ENCODE measurements at places on chromosomes 16 and 17. TPM values are rescaled to one million over a fixed set of nuclear protein-coding genes. Genes with fewer than 3 reads are reported as not detected.

The FMNL1 gene
- 0.90 TPM for total RNA-seq

GRCh38 chr16:75266738-75267630 is 15.6 kb upstream of the BCAR1 start:
- DNase-seq, result no peak

- peak; percentile 78 for DNase-seq
These were observed 43.2 kb downstream of the AXIN2 start for GRCh38 chr17:65518256-65518655.

DNA sequence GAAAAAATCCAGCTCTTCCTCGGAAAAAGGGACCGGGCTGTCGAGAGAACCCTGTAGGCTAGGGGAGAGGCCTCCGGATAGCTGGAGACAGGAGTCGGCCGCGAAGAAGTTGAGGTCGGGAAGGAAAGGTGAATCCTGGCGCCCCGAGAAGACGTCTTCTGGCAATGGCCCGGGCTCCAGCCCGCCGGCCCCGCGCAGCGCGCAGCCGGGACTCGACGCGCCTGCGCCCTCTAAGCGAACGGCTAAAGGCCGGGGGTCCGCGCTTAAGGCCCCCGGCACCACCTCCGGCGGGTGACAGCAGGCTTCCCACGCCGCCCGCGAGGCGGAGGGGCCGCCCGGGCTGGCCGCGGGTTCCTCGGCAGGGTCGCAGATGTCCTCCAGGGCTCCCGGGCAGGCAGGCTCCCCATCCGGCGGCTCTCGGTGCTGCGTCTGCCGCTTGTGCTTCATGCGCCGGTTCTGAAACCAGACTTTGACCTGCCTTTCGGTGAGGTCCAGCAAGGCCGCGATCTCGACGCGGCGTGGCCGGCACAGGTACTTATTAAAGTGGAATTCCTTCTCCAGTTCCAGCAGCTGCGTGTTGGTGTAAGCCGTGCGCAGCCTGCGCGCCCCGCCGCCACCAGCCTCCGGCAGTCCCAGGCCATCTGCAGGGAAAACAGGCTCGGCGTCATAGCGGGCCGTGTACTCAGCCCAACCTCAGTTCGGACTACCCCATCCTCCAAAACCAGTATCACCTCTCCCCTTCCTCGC is 1.6 kb downstream of the HOXB2 start:
- DNase-seq, result peak; percentile 54

DNA sequence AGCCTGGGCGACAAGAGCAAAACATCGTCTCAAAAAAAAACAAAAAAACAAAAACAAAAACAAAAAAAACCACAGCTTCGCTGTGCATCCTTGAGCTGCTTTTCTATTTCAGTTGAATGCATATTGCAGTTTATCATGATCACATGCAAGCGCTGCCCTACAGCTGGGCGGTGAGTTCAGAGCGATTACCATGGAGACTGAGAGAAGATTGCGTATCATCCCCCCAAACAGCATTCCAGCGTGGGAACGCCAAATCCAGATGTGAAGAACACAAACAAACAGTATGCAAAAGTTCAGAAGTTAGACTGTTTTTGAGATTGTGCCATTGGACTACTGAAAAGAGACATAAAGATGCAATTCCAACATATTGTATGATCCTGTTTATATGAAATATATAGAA is 15.1 kb upstream of the SLC52A1 start:
- DNase-seq, result no peak

DNA sequence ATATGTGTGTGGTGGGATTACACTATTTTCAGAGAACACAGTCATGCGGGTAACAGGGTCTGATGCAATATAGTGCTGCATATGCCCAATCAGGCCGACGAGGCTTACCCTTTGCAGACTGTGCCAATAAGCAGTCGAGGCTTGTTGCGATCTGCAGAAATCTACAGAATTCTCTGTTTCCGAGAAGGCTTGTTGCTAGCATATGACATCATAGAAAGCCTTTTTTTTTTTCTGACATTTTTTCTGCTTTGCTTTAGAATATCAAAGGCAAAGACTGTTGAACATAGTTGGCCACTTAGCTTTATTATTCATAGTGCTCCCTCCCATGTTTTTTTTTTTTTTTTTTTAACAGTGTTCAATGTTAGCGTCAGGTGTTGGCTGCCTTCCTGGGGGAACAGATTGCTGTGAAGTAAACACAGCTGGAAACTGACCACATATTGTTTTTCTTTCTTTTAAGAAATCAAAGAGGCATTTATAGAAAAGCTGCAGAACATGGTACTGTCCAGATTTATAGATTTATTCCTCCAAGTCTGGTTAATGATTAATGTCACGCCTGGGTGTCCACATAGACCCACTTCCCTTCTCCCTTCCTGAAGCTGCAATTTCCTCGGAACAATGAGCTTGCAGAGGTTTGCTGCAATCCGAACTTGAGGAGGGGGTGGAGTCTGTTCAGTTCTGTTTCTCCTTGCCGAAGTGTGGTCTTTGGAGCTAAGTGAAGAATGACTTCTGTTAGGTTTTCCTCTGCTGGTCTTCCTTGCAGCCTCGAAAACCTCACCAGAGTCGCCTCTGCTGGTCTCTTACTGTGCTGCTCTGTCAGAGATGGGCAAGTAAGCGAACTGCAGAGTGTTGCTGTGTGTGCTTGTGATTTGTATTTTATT is 87.3 kb downstream of the MAP2K6 start:
- DNase-seq, result peak; percentile 75

GRCh38 chr16:86073103-86073625 is 174.2 kb downstream of the IRF8 start:
- DNase-seq, result no peak

The HSD17B1 gene
- 4.7 TPM for total RNA-seq

The ABHD15 gene
- 15.3 TPM for total RNA-seq
